ENCODE measurements at places on chromosomes 16 and 17.

DNA sequence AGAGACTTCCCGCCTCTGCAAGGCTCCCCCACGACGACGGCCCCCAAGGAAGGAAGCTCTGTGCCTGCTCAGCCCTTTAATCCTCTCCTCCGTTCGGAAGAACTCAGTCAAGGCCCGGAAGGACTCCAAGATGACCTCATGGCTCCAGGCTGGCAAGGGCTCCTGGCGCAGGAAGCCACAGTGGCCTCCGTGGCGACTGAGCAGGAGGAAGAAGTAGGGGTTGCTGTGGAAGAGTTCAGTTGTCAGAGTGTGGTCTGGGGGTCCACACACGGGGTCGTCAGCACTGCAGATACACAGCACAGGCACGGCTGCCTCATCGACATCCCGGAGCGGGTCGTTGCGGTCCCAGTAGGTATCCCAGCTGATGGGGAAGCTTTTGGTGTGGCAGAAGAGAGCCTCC, 4.2 kb downstream of the ABHD15 start:
- no peak for DNase-seq

DNA sequence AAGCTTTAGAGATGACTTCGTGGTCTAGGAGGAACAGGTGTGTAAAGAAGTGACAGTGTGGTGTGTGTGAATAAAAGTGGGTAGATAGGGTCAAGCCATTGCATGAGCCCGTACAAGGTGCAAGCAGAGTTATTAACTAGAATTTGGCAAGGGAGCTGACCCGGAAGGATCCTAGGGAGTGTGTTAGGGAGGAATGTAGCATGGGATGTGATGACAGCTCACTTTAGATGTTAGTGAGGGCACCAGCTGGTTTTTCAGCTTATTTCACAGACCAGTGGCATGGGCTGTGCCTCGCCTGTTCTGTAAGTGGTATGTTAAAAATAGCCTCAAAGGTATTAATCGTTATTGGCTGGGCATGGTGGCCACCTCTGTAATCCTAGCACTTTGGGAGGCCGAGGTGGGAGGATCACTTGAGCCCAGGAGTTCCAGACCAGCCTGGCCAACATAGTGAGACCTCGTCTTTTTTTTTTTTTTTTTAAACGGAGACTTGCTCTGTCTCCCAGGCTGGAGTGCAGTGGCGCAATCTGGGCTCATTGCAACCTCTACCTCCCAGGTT, 8.3 kb downstream of the ANKRD40CL start:
- no peak for DNase-seq

DNA sequence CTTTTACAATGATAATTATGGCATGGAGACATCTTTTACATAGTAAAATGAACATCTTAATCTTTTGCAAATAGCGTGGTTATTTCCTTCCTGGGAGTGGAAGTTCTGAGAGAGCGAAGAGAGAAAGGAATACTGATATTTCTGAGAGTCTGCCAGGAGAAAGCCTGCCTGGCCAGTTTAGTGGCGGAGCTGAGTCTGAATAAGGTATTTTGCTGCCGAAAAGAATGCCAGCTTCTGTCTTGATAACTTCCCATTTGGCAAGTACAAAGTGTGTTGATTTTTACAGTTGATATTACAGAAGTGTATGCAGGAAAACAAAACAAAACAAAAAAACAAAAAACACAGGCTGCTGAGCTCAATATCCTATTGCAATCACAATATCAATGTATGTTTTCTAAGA, 55.9 kb downstream of the KCNJ2 start:
- no peak for DNase-seq

- DNase-seq = no peak
These were observed 9.1 kb downstream of the FOXK2 start for GRCh38 chr17:82528484-82529265.

DNA sequence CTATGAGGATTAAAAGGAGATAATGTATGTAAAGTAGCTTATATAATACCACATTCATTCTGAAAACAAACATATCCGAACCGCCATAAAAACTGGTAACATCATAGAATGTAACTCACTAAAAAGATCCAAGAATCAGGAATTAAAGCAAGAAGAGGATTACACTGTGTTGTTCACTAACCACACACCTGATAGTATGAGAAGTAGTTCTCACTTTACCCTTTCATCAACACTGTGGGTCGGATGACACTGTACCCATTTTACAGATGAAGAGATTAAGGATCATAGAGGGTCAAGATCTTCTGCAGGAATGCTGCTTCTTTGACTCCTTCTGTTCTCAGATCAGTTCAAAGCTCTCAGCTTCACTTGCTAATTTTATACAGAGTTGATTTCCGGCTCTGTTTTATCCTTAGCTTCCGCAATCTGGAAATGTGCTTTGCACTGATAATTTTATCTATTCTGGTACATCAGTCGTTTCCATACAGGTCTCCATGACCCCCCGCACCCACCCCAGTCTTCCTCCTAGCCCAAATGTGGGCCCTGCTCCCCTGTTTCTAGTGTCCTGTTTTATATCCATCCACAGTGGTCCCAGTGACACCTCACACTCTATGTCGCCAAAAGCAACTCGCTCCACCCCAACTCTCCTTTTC, 288.6 kb upstream of the CCL2 start:
- DNase-seq = no peak

DNA sequence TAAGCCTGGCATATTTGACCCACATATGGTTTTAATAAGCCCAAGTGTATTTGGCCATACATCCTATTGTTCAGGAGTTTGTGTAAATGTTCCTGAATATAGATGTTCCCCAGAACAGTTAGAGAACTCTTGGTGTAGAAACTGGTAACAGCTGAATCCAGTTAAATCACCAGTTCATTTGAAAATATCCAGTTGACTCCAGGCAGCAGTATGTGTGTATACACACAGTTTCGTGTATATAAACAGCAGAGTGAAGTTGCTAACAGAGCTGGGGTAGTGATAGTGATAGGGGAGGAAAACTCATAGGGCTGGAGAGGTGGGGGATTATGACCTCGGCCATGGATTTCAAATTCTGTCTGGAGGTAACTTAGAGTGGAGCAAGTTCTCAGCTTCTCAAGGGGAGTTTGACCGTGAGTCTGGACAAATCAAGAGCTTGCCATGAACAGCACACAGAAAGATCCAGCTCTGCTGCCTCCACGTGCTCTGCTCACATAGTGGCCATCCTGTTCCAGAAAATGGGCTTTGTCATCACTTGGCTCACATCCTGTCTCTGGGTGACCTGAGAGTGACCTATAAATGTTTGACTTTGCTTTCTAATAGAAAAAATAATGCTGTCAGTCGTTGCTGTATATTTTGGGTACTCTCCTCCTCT, 30.6 kb upstream of the MMD start:
- no peak for DNase-seq

GRCh38 chr17:67686241-67686640, 31.5 kb upstream of the NOL11 start:
- no peak for DNase-seq

GRCh38 chr17:31226950-31227349, 70.1 kb downstream of the OMG start:
- no peak for DNase-seq

DNA sequence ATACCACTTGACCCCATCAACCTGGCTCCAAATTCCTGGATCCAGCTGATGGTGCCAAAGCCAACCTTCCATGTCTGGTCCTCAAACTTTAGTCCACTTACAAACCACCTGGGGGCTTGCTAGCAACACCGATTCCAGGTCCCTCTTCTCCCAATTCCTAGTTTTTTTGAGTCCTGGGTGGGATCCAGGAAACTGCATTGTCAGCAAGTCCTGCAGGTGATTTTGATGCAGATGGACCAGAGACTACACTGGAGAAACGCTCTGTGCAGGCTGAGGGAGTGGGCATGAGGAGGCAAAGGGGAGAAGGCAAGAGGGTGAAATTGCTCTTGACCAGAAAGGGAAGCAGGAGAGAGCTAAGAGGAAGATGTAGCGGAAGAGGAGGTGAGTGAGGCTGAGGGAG, 21.0 kb upstream of the NOS2 start:
- DNase-seq = no peak
